ENCODE measurements at places on chromosomes 2 and 18.

DNA sequence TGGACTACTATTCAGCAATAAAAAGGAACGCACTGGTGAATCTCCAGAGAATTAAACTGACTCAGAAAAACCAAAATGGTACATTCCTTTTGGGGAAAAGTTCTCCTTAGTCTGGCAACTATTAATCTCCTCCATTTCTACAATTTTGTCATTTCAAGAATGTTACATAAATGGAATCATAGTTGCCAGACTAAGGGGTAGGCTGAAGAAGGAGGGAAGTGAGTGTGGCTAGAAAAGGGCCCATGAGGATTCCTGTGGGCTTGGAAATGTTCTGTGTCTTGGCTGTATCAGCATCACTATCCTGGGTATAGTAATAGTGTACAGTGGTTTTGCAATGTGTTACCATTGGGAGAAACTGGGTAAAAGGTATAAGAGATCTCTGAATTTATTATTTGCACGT, 72.4 kb downstream of the ZAP70 start:
- DNase-seq = no peak

GRCh38 chr18:55473560-55473959, 114.4 kb downstream of the TCF4 start:
- no peak for DNase-seq

DNA sequence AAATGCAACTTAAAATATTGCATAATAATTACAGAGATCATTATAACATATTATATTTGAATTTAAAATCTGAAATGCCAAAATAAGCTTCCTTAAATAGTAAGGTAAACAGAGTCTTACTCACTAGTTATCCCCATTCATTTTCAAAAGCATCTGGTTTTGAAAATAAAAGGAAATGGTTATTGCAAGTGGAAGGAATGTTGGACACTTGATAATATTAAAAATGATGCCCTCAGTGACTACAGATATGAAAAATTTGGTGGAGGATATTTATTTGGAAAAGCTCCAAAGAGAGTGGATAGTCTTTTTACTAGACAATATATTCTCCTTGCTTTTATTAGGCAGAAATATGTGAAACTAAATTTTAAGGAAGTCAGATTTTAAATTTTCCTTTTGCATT, 39.7 kb downstream of the CDH19 start:
- no peak for DNase-seq

GRCh38 chr2:41896186-41896846, 151.5 kb upstream of the PKDCC start:
- peak; percentile 20 for DNase-seq

- DNase-seq = no peak
Observed at GRCh38 chr18:46297124-46297523, 192.9 kb downstream of the HAUS1 start.

DNA sequence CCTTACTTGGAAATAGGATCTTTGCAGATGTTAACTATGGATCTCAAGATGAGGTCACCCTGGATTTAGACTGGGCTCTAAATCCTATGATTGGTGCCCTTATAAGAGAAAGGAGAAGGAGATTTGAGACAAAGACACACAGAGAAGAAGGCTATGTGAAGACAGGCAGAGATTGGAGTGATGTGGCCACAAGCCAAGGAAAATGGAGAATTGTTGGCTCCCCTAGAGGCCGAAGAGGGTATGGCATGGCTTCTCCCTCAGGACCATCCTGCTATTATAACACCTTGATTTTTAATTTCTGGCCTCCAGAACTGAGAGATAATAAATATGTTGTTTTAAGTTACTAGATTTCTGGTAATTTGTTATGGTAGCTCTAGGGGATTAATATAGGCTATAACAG, 7.6 kb downstream of the CYBRD1 start:
- no peak for DNase-seq

DNA sequence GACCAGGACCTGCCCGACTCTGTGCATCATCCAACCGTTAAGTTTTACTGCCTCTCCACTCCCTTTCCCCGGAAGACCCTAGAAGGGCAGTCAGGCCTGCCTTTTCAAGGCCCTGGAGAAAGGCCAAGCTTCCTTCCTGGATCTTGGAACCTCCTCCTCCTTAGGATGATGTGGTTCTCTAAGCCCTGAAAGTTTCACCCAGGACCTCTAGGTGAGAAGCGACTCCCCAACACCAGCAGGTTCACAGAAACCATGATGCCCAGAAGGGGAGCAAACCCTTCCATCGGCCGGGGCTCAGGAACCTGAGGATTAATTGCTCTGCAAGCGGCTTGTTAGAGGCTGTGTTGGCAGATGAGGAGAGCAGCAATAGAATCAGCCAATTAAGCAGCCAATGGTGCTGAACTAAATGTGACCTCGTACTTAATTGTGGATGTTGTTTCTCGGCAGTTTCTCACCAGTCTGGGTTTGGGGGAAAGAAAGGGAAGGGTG, 94.2 kb upstream of the FZD7 start:
- no peak for DNase-seq

DNA sequence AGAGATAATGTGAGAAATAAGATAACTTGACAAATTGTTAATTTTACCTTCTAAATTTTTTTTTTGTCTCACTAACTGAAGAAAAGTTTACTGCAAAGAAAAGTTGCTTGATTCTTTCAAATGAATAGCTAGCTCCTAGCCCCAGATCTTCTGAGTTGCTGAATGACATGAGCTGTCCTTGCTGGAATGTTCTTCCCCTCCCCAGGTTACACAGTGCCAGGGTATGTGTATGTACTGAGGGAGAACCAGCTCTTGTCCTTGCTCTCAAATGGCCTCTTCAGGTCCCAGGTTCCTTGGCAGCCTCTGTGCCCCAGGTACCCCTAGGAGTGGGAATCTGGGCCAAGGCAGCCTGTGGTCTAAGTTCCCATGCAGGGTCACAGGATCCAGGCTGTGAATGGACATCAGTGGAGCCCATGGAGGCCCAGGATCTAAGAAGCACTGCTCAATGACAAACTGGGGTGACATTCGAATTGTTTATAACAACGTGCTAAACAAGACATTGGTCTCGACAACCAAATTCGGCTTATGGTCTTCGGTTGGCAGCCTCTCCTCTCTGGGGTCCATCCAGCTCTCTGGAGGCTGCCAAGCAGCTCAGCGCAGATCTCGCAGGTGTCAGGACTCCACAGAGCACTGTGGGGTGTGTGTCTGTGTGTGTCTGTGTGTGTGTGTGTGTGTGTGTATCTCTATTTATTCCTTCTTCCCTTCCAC, 17.1 kb upstream of the INO80C start:
- no peak for DNase-seq

- DNase-seq = no peak
Observed at GRCh38 chr2:235553291-235553690, 59.4 kb downstream of the AGAP1 start.

DNA sequence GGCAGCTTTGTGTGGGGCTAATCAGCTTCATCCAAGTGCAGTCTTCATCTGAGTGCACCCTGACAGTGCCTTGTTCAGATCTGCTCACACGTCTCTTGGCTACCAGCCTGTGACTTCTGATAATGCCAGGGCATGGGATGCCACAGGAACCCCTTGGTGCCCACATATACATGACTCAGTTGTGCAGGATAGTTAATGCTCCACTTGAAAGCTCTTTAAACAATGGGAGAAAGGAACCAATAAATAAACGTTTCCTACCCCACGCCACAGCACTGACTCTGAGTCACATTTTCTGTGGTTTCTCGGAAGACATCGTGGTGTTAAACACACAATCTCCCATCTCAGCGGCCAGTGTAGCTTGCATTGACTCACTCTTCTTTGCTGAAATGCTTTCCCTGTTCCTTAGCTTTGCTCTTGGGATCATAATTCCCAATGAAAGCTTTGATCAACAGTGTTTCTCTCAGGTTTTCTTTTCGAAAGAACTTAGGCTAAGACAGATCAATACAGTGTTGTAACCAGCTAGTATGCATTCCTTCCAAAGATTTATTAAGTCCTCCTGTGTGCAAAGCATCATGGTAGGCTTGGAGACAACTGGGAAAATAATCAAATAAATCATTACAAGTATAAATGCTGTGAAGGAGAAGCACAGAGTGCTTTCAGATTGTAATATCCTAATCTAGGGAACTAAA, 142.0 kb downstream of the COPS8 start:
- DNase-seq = no peak

GRCh38 chr2:64652231-64653108, 1.2 kb downstream of the SERTAD2 start:
- peak; percentile 17 for DNase-seq

DNA sequence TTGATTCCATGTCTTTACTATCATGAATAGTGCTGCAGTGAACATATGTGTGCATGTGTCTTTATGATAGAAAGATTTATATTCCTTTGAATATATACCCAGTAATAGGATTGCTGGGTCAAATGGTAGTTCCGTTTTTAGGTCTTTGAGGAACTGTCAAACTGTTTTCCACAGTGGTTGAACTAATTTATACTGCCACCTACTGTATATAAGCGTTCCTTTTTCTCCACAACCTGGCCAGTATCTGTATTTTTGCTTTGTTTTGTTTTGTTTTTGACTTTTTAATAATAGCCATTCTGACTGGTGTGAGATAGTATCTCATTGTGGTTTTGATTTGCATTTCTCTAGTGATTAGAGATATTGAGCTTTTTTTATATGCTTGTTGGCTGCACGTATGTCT, 641.6 kb downstream of the SUCLG1 start:
- peak; percentile 27 for DNase-seq

- no peak for DNase-seq
Observed at GRCh38 chr2:8178911-8179310, 502.9 kb upstream of the ID2 start.

DNA sequence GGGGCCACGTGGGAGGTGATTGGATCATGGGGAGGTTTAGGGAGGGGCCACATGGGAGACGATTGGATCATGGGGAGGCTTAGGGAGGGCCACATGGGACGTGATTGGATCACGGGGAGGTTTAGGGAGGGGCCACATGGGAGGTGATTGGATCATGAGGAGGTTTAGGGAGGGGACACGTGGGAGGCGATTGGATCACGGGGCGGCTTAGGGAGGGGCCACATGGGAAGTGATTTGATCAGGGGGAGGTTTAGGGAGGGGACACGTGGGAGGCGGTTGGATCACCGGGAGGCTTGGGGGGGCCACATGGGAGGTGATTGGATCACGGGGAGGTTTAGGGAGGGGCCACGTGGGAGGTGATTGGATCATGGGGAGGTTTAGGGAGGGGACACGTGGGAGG, 22.5 kb upstream of the SALL3 start:
- DNase-seq = no peak

DNA sequence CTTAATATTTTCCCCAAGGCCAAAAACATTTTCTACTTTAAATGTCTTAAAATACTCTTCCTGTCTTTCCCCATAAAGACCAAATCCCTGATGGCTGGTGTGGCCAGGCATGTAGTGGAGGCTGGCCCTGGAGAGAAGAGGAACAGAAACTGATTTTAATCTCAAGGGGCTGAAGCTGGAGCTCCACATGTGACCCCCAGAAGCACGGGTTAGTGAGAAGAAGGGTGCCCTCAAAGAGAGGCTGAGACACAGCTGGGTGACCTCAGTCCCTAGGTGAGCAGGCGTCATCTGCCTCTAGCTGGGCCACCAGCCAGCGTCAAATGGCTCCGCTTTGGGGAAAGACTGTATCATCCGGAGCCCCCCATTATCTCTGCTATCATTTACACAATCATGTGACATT, 19.3 kb upstream of the TMEM18 start:
- no peak for DNase-seq

GRCh38 chr2:237259201-237259600, 154.8 kb downstream of the COL6A3 start:
- DNase-seq = no peak

GRCh38 chr18:10011751-10012150, 97.9 kb downstream of the VAPA start:
- DNase-seq = no peak

- peak; percentile 50 for DNase-seq
Observed at GRCh38 chr18:65221736-65222135, 529.1 kb upstream of the CDH7 start.

GRCh38 chr2:119290859-119291587, 67.4 kb downstream of the STEAP3 start:
- DNase-seq = peak; percentile 43

GRCh38 chr2:197911667-197912066, 107.3 kb downstream of the PLCL1 start:
- no peak for DNase-seq

DNA sequence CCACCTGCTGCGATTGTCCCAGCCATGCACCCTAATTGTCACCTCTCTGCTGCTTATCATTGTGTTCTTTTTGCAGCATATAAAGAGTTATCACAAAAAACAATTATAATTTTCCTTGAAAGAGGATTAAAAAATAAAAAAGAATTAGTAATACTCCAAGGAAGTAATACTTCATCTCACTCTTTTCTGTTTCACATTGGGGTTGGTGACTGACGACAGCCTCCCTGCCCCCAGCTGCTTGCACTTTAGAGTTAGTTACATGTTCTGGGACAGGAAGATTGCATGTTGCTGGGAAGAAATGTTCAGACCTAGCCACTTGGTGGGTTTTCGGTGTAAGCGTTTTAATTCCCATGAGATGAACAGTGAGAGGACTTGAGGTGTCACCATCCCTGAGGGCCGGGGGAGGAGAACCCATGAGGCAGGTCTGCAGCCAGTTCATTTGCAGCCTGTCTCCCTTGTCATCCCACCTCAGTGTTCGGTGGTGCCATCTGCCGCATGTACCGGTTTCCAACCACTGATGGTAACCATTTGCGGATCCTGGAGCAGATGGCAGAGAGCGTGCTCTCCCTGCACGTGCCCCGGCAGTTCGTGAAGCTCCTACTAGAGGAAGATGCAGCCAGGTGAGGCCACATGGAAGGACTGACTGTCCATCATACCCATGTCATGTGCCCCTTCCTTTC, 69.1 kb downstream of the COA5 start:
- peak; percentile 61 for DNase-seq

DNA sequence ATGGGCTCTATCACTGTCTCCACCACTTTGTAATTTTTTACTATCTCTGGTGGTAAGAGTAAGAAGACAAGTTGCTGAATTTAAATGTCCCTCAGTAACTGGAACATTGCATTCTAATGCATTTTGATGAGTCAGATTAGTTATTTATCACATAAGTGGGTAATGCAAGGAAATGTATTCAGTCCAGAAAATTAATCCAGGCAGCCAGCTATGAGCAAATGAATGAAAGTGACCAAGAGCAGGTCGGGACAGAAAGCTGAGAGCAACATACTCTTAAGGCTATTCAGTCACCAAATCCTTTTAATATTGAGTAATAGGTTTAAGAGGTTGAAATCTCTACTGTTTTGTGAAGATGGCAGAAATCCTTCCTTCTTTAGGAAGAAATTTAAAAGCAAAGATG, 265.5 kb upstream of the PARD3B start:
- DNase-seq = no peak

Measured in NCI-H524 (cell line).